ENCODE measurements at places on chromosomes 13 and 19. TPM values are rescaled to one million over a fixed set of nuclear protein-coding genes. Genes with fewer than 3 reads are reported as not detected.

Gene PRX
- total RNA-seq: 0.90 TPM

DNA sequence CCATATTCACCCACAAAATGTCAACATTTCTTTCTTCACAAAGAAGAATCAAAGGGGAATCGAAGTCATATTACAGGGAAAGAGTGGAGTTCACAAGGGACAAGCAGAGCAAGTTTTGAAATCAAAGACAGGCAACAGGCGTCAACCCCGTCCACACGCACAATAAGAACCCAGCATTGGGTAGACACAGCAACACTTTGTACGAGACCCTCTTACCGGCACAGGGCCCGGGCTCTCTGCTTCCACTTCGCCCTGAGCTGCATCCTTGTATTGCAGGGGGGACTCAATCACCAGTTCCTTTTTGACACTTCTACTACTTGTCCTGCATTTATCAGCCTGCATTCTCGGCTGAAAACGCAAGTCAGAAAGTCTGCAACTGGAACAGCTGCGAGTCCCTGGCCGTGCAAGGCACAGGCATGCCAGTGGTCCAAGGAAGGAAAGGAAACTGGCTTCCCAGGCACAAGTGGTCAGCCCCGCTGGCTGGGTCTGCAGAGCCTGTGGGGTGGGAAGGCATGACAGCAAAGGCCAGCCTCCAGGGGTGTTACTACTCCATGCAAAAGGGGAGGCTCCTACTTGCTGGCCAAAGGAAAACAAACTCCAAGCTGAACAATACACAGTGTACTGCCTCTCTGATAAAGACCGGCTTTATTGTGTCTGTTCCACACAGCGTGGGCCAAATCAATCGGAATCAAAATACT lies at the start of gene DOCK9:
DOCK9 (minus strand) TSS at position 497 of the 698 bp plus-strand sequence; CDS start at position 342, 155 bp downstream.
- peak within 1 kb of the TSS; percentile 49 for H3K4me3 ChIP-seq
- H3K36me3 ChIP-seq: no peaks in the 10 kb centered on the region
- H3K27me3 ChIP-seq: no peaks in the 10 kb centered on the region
- DNase-seq: peak; percentile 65
- no peak within 1 kb of the TSS for H3K27ac ChIP-seq

DNA sequence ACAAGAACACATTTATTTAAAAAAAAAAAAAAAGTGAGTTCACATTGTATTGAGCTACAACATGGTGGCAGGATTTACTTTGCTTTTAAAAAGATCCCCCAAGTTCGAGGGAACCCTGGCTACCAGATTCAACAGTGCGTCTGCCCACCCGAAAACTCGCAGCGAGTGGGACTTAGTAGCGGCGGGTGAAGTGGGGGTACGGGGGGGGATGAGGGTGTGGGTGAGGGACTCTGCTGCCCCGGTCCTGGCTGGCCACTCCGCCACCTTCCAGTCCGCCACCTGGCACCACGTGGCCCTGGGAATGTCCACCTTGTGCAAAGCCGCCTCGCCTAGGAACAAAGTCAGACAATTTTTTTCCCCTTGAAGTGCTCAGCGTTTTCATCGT lies 19.3 kb upstream of the TINCR start:
- H3K36me3 ChIP-seq: peaks cover 57% of the 10 kb centered on the region
- no peak overlapping the region for H3K4me3 ChIP-seq
- no peaks in the 10 kb centered on the region for H3K4me1 ChIP-seq
- no peak for DNase-seq

DNA sequence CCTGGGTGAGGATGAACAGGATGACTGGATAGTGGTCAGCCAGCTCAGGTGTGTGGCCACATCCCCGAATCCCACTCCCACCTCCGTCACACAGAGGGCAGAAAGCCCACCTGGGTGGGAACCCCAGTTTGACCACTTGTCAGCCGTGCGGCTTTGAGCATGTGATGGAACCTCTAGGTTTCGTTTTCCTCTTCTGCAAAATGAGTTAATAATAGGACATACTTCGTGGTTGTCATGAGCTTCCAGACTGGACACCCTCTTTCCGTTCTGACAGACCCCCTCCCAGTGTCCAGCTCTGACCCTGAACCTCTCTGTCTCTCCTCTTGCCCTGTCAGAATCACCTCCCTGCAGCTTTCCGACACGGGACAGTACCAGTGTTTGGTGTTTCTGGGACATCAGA lies 1.8 kb downstream of the AXL start:
- H3K27ac ChIP-seq: peak overlapping the region; percentile 99
- H3K27me3 ChIP-seq: no peaks in the 10 kb centered on the region

DNA sequence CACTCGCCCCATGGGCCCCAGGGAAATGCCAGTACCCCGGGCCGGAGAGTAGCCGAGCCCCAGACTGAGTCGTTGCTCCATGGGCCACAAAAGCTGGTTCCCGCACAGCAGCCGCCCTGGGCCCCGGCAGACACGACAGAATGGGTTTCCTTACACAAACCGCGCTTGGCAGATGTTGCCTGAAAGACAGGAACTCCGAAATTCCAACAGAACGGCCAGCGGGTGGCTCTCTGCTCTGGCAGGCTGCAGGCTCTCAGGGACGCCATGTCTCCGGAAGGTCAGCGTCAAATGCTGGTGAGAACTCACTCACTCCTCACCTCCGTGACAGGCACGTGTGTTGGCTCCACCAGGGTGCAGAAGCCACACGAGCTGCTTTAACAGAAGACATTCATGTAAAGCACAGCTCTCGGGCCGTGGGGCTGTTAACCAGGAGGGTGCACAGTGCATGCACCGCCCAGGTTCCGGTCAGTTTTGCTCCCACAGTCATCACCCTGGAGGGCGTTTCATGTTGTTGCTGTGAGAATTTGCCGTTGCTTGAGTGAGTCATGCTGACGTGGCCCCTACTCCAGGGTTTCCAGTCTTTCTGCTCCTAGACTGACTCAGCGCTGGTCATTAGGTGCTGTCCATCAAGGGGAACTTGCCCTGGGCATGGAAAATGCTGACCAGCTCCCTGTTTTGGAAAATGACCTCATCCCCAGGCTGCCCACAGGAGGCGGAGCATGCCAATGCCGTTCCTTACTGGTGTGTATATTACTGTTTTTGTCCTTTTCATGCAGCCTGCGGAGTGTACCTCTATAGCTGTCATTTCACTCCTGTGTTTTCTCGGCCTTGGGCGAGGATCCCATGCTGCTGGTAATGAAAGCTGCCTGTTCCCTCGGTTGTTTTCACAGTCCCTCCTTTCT lies 44.8 kb downstream of the ANKRD10 start:
- peak; percentile 100 for DNase-seq
- H3K27ac ChIP-seq: peak overlapping the region; percentile 84
- no peaks in the 10 kb centered on the region for H3K36me3 ChIP-seq
- H3K27me3 ChIP-seq: no peaks in the 10 kb centered on the region

DNA sequence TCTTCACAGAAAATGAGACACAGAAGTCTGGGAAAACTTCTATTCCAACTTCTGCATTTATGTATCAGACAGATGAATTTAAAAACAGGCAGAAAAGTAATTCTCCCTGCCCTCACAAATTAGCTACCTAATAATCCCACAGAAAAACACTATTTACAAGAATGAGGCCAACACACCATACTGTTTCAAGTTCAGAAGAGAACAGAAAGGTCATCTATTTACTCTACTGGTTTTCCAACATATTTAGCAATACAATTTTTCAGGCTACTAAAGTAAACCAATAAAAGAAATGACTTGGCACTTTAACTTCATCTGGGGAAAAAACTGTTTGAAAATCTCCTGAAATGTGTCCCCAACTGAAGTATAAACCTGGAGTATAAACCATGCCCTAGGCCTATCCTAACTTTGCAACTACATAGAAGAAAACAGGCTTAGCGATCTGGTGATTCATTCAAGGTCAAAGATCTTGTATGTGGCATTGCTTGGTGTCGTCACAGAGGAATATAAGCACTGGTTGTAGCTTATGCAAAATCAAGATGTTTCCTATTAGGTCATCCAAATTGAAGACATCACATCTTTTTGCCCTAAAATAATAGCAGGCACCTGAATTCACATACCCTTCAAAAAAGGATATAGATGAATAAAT lies 20.1 kb upstream of the EBPL start:
- H3K4me3 ChIP-seq: no peak overlapping the region
- DNase-seq: peak; percentile 96
- H3K36me3 ChIP-seq: peaks cover 9% of the 10 kb centered on the region
- H3K27me3 ChIP-seq: no peaks in the 10 kb centered on the region
- peaks cover 3% of the 10 kb centered on the region for H3K4me1 ChIP-seq

- DNase-seq: no peak
- H3K4me1 ChIP-seq: no peaks in the 10 kb centered on the region
- H3K4me3 ChIP-seq: no peak overlapping the region
- H3K27me3 ChIP-seq: no peaks in the 10 kb centered on the region
- no peaks in the 10 kb centered on the region for H3K36me3 ChIP-seq
- H3K27ac ChIP-seq: no peak overlapping the region
These were observed 3.5 kb downstream of the CEACAM6 start for GRCh38 chr19:41758846-41759245.
